Large intestine (tissue), 12 donors: ENCODE measurements at places on chromosomes 2 and 18. TPM values are rescaled to one million over a fixed set of nuclear protein-coding genes. Genes with fewer than 3 reads are reported as not detected.

PLGLB1 gene
- 8.2 TPM for polyA plus RNA-seq

RNMT gene
- polyA plus RNA-seq, result 31.3 TPM

POMC gene
- polyA plus RNA-seq, result 4.0 TPM

PIAS2 gene
- polyA plus RNA-seq, result 13.1 TPM

RDH14 gene
- polyA plus RNA-seq, result 30.6 TPM

ELOA2 gene
- polyA plus RNA-seq, result 0.01 TPM

GCKR gene
- 2.9 TPM for polyA plus RNA-seq

PSD4 gene
- polyA plus RNA-seq, result 21.4 TPM

GRCh38 chr18:21196426-21196825, 45.6 kb upstream of the GREB1L start:
- peaks cover 2% of the 10 kb centered on the region for H3K27me3 ChIP-seq
- no peak overlapping the region for H3K4me3 ChIP-seq
- no peaks in the 10 kb centered on the region for H3K36me3 ChIP-seq
- no peak for DNase-seq
- no peaks in the 10 kb centered on the region for H3K4me1 ChIP-seq

- no peaks in the 10 kb centered on the region for H3K4me1 ChIP-seq
- no peaks in the 10 kb centered on the region for H3K36me3 ChIP-seq
- H3K27ac ChIP-seq, result no peak overlapping the region
- H3K4me3 ChIP-seq, result no peak overlapping the region
- no peaks in the 10 kb centered on the region for H3K27me3 ChIP-seq
Measured at GRCh38 chr2:203973000-203973399, 36.4 kb downstream of the ICOS start.

- no peak overlapping the region for H3K4me3 ChIP-seq
- H3K4me1 ChIP-seq, result no peaks in the 10 kb centered on the region
- H3K27ac ChIP-seq, result no peak overlapping the region
Measured at GRCh38 chr2:151401149-151401548, 8.6 kb upstream of the RIF1 start.

DNA sequence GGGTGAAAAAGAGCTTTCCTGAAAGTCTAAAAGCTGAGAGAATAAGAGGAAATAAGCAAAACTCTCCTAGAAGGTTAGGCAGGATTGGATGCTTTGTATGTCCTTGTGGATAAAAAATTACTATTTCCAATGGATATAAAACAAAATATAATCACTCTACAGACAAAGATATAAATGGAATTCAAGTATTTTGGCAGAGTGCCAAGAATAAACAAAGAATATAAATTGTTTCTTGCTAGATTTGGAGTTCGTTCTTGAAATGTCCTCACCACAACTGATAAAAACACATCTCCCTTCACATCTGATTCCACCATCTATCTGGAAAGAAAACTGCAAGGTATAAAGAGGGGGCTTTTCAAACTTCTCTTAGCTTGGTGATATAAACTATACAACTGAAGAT, 13.3 kb downstream of the SULT1C3 start:
- no peak for DNase-seq
- no peaks in the 10 kb centered on the region for H3K27me3 ChIP-seq
- no peak overlapping the region for H3K4me3 ChIP-seq
- no peaks in the 10 kb centered on the region for H3K36me3 ChIP-seq
- H3K27ac ChIP-seq, result no peak overlapping the region

DNA sequence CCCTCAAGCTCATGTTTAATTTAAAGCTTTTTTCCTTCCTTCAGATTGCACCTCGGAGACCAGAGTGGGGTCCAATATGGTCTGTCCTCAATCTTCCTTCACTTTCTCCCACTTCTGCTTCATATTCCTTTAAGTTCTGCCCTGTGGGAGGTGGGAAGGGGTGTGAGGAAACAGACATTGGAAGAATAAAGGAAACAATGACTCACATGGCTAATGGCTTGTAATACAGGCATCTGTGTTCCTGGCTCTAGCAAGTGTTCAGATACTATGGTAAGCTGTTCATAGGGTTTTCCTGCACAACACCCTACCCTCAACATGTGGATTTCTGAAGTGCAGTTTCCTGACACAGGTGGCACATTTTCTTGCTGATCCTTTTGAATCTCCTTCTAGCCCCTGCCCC, 209.5 kb downstream of the PIK3C3 start:
- H3K27ac ChIP-seq, result no peak overlapping the region
- no peaks in the 10 kb centered on the region for H3K4me1 ChIP-seq
- no peak overlapping the region for H3K4me3 ChIP-seq
- no peak for DNase-seq

DNA sequence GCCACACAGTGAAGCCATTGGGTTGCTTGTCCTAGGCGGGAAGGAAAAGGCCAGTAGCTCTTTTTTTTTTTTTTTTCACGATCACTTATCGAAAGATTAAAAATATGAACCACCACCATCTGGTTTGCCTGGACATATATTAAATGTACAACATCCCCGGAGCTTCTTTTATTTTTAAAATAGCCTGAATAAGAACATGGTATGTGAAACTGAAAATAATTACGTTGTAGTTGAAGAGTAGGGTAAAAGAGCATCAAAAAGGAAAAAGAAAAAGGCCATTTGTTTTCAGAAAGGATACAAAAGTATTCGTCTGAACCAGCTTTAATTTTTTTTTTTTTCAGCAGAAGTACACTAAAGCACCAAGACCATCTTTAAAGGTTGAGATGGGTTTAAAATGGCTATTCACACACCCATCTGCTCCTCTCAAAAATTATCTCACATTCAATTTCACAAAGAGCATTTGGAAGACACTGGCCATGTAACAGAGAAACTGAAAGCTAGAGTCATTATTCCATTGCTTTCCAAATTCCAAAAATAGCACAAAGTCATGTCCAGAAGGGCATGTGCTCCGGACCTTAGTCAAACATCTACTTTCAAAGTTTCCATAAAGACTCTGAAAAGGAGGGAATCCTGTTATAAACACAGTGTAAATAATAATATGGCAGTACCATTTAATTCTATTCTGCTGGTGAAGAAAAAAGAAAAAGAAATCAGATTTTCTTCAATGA, 82.9 kb downstream of the SCN3A start:
- DNase-seq, result no peak
- H3K36me3 ChIP-seq, result no peaks in the 10 kb centered on the region
- H3K27ac ChIP-seq, result no peak overlapping the region
- H3K27me3 ChIP-seq, result no peaks in the 10 kb centered on the region
- no peak overlapping the region for H3K4me3 ChIP-seq
- no peaks in the 10 kb centered on the region for H3K4me1 ChIP-seq

- H3K27ac ChIP-seq, result no peak overlapping the region
- H3K4me3 ChIP-seq, result no peak overlapping the region
- H3K36me3 ChIP-seq, result peaks cover 5% of the 10 kb centered on the region
- no peak for DNase-seq
- peaks cover 5% of the 10 kb centered on the region for H3K4me1 ChIP-seq
- no peaks in the 10 kb centered on the region for H3K27me3 ChIP-seq
Measured at GRCh38 chr2:39380525-39381150, 56.4 kb downstream of the MAP4K3 start.

- H3K27ac ChIP-seq, result no peak overlapping the region
- no peaks in the 10 kb centered on the region for H3K27me3 ChIP-seq
- H3K36me3 ChIP-seq, result no peaks in the 10 kb centered on the region
- H3K4me3 ChIP-seq, result no peak overlapping the region
Measured at GRCh38 chr18:79524181-79525078, 128.7 kb downstream of the NFATC1 start.

- H3K27me3 ChIP-seq, result no peaks in the 10 kb centered on the region
- H3K4me1 ChIP-seq, result no peaks in the 10 kb centered on the region
- H3K36me3 ChIP-seq, result no peaks in the 10 kb centered on the region
Measured at GRCh38 chr2:144256996-144257707, 262.8 kb downstream of the ZEB2 start.
